ENCODE measurements at places on chromosomes 7 and 10.

DNA sequence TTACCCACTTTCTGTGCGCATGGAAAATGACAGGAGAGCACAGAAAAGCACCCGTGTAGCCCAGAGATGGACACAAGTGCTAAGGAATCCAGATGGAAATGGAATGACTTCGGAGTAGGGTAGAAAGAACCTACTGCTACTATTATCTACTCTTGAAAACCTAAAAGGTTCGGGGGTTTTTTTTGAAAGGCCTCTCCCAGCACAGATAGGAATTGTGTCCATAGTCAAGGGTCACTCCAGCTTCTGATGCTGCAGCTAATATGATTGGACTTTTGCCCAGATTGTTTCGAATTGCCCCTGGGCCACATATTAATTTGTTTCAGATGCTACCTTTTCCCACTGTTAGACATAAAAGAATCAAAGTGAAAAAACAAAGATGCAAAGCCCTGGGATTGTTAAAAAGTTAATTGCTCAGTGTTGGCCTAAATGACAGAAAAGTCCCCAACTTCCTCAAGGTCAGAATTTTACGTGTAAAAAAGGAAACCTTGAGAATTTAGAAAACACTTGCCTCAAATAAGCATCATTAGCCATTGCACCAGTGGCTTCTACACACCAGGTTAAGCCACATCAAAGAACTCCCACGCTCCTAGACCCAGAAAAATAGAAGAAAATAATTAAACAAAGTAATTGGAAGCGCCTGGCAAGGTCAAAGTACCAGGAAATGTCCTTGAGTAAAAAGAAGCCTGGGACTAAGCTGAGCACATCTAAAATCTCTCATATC lies 40.8 kb upstream of the INSIG1 start:
- no peak for DNase-seq

GRCh38 chr10:74086317-74086716 lies 64.3 kb downstream of the AP3M1 start:
- DNase-seq, result no peak

DNA sequence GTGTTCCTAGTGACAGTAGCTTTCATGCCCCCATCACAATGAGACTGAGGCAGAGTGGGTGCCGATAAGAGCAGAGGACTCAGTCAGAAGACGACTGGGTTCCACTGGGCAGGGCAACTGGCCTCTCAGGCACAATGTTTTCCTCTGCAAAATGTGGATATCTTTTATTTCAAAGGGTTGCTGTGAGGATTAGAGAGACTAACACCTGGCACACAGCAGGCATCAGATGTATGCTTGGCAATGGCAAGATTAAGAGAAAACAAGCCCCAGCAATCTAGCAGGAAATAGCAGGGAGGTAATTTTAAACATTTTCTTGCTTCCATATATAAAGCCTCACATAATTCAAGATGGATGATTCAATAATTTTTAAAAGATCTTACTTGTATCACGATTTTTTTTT lies 28.0 kb downstream of the SGMS1 start:
- no peak for DNase-seq

GRCh38 chr7:23067271-23067670 lies 38.3 kb upstream of the KLHL7 start:
- no peak for DNase-seq

- DNase-seq, result peak; percentile 45
These were observed 122.3 kb upstream of the LYZL2 start for GRCh38 chr10:30751678-30752331.

DNA sequence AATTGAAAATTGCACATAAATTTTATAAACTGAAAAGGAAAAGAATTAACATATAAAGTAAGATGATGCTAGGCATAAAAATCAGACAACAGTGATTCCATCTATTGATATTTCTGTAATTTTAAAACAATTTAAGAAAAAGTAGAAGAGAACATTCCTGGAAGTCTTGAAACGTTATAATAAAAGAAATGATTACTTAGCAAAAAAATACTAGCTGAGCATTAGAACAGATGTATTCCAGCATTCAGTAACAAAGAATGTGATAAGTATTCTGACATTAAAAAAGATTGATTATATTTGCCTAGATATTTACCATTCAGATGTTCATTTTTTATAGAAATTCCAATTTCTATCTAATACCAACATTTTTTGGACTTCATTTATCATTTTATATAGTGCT lies 120.1 kb upstream of the PPP1R9A start:
- no peak for DNase-seq

DNA sequence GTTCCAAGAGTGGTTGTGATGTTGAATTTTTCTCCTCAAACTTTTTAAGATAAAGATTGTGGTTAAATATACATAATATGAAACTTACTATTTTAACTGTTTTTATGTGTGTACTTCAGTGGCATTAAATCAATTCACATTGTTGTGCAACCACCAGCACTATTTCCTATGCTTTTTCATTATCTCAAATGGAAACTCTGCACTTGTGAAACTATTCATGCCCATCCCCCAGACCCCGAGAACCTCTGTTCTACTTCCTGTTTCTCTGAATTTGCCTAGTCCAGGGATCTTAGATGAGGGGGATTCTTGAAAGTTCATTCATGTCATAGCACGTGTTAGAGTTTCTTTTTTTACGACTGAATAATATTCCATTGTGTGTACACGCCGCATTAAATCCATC lies 67.0 kb downstream of the WDR37 start:
- no peak for DNase-seq

DNA sequence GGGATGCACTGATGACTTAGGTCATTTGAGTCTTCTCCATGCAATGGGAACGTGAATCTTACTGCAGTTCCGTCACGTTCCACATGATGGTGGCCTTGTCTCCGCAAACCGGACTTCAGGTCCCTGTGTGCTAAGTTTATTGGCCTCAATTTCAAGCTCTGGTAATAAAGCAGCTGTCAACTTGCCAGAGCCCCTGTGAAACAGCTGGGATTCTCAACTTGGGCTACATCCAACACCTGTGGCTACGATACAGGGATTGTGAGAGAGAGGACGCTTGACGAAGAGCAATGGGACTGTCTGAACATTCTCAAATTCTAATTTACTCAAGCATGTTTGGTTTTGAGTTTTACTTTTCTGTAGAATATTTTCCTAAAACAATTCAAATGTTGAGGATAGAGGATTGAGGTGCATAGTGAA lies 174.2 kb downstream of the PTN start:
- no peak for DNase-seq

DNA sequence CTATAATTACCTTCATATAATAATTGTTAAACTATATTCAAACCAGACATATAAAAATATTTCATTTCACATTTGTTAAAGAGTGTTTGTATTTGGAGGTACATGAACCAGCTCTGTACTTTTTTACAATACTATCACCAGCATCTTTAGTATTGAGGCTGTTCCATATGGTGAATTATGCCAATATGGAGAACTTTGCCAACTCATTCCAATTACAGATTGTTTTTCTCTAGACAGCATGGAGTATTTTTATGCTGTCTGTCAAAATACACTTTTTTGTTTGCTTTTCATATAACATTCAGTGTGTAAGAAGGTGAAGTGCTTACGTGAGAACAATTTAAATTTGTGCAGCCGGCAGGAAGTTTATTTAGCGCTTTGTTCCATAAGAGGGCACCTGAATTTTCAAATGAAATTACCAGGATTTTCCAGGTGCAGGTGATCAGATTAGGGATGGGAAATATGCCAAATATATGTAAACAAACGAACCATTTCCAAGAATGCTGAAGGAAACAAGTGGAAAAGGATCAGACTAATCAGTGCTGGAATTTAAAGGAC lies 54.9 kb downstream of the SEMA3E start:
- no peak for DNase-seq

GRCh38 chr10:70779511-70780369 lies 5.4 kb downstream of the TBATA start:
- no peak for DNase-seq

DNA sequence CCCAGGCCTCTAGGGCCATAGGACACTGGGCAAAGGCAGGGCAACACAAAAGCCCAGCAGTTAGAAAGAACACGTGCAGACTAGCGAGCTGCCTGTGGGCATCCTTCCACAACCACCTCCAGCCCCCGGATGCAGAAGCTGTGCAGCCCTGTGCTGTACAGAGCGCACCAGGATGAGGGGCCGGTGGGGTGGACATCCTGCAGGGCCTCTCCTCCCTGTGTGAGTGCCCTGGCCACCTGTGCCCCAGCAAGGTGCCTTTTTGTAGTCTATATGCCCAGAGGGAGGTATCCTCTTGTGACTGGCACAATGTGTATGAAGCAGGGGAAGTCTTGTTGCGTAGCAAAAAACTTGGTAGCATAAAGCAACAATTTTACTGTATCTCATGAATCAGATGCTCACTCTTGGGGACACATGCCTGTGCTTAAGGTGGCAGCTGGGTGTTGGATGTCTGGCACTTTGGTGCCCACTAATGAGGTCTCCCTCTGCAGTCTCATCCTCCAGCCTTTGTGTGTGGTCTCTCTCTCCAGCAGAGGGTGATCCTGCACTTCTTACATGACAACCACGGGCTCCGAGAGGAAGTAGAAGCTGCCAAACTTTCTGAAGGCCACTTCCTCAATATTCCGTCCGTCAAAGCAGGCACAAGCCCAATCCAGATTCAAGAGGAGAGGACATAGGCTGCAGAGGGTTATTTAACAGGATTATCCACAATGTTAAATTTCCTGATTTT lies 8.7 kb downstream of the NCAPG2 start:
- DNase-seq, result peak; percentile 28

DNA sequence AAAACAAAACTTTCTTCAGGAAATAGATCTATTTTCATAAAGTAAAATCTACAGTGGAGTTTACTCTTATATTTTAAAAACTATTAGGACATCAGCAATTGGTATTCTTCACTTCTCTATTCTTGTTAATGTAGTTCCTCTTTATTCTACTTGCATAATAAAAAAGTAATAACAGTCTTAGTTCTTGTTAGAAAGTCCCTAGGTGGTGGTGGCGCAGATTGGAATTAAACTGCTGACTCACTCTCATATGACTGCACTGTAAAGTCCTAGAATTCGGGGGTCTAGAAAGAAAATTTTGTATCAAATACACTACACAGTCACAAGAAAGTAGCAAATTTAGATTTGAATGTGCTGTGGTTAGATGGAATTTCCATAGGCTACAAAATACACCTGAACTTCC lies 44.6 kb upstream of the TES start:
- DNase-seq, result no peak

DNA sequence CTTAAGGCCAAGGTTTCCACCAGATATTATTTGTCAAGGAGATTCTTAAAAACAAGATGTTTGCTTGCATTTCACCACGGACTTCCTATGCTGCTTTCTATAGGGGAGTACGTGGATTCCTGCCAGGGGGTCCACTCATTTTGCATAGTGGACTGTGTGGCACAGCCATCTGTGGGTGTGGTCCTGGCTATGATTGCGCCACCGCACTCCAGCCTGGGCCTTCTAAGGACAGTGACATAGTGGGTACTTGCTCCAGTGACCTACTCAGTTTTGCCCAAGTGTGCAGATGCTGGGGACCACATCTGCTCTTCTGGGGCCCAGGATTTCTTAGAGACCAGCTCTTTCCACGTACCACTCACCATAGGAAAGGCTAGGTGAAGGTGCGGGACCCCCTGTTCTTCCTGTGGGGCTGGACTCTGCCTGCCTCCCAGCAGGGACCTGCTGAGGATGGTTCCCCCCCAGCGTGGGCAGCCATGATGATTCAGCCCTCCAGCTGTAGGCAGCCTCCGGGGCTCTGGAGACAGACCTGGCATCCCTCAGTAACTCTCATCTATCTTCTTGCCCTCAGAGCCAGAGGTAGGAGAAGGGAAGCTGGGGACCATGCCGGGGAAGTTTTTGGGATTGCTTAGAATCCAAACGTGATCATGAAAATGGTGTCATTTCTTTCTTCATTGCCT lies 42.9 kb downstream of the HK1 start:
- DNase-seq, result no peak

All from activated T-cell treated with anti-CD3 and anti-CD28 coated beads for 24 hours (primary cell).